GM12891 (cell line): ENCODE measurements at places on chromosomes 12 and 14.

GRCh38 chr14:78425330-78425729 is 255.2 kb downstream of the NRXN3 start:
- DNase-seq: no peak

- DNase-seq: peak; percentile 22
Measured at GRCh38 chr12:108129017-108129812, at the start of gene WSCD2. Gene WSCD2 (plus strand): TSS chr12:108129288. CDS start chr12:108195833, 66,545 bp downstream.

DNA sequence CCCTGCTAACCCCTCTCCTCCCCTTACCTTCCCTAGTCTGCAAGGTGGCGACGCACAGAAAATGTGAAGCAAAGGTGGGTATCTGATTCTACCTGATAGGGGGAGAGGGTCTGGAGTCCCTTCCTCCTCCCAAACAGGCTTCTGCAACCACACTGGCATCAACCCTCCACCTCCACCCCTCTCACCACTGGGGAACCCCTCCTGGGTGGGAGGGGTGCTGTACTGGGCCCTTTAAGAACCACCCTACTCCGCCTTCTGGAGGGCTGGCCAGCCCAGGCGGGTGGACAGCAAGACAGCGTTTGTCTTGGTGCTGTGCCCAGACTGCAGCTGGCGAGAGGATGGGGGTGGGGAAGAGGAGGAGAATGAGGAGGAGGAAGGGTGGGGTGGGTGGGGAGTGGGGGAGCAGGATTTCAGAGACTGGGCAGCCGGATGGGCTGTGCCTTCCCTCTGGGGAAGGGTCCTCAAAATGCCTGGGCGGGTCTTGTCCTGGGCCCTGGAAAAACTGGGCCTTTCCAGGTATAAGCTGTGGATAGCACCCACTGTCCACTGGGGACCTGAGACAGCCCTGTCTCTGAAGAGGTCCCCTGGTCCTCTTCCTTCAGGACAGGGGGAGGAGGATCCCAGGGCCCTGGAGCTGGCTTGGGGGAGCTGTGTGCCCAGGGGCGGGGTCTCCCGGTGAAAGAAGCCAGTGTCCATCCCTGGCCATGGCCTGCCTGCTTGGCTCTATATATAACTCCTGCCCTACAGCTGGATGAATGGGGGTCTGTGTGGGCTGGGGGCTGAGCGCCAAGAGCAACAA is 2.8 kb downstream of the TNS2 start:
- DNase-seq: no peak

DNA sequence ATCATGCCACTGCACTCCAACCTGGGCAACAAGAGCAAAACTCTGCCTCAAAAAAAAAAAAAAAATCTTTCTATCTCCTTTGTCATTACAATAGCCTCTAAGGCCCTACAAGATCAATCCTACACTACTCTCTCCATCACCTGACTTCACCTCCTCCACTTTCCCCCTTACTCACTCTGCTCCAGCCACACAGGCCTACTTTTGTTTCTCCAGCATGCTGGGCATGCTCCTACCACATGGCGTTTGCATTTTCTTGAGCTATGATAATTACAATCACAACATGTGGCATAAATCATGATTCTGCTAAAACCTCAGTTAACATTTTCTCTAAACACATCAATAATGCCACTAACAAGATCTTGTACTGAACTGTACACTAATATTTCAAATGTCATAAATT is 7.8 kb downstream of the PPP1R13B start:
- DNase-seq: no peak

DNA sequence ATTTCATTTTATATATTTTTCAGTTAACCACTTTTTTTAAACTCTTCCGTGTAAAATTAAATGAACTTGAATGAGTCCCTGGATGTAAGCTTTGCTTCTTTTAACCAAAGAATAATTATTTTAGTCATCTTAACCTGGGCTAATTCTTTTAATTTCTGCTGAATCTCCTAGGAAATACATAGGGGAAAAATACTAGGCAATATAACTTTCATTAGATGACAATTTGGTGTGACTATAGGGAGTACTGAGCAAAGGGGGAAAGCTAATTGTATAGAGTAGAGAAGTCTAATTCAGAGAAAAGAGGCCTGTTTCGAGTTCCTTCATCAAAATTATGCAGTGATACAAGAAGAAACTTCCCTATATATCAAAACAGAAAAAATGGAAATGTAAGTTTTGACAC is 388.1 kb downstream of the NOVA1 start:
- DNase-seq: no peak

GRCh38 chr14:74437496-74438053 is 11.6 kb upstream of the SYNDIG1L start:
- no peak for DNase-seq

GRCh38 chr12:62210422-62210821 is 49.8 kb upstream of the USP15 start:
- no peak for DNase-seq

DNA sequence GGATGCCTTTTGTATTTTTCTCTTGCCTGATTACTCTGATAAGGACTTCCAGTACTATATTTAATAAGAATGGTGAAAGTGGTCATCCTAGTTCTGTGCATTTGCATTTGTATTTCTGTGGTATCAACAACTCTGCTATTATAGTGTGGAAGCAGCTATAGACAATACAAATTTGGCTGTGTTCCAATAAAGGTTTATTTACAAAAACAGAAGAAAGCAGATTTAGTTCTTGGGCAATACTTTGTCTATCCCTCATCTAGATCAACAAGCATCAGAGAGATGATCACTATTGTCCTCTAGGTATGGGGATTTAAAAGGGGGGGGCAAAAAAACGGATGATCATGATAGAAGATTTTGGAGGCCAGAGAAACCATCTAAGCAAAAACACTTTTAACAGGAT is 19.1 kb upstream of the BTG1 start:
- DNase-seq: no peak

DNA sequence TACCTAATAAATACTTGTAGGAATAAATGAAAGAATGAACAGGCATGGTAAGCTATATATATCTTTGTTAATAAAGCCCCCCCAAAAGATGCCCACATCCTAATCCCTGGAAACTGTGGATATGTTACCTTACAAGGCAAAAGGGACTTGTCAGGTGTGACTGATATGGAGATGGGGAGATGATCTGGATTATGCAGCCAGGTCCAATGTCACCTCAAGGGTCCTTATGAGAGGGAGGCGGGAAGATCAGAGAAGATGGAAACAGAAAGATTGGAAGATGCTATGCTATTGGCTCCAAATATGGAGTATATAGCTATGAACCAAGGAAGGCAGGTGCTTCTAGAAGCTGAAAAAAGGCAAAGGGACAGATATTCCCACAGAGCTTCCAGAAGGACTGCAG is 3.4 kb downstream of the RBM19 start:
- DNase-seq: no peak

DNA sequence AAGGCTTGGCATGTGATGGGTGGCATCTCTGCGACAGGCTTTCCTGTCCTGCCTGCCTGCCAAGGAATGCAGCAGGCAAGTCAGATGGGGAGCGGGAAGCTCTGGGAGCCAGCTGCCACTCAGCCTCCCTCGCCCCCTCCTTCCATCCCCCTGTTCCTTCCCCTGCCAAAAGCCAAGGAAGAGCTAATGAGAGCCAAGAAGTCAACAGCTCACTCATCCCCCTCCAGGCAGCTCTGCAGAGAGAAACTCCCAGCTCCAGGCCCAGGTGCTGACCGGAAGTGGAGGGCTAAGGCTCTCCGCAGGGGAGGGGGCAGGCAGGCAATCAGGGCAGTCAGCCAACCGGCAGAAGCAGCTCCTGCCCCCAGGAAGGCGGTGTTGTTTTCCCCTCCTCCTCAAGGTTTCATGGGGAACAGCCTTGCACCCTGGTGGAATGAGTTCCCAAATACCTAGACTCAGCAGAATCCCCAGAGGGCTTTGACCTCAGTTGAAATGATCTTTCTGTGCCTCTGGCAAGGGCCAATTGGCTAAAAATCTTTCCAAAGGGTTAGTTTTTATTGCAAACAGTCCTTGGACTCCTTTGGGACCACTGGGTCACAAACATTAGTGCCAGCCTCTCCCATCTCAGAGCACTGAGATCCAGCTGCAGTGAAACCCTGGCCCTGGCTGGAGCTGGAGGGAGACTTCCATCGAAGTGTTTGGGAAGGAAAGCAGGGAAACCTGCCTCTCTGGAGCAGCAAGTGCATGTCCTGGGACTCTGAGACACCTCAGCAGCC is 349.1 kb downstream of the DPF3 start:
- DNase-seq: no peak

GRCh38 chr14:94376976-94377865 is 11.2 kb downstream of the SERPINA1 start:
- no peak for DNase-seq

GRCh38 chr14:31060253-31060875 is 34.2 kb upstream of the STRN3 start:
- DNase-seq: no peak

DNA sequence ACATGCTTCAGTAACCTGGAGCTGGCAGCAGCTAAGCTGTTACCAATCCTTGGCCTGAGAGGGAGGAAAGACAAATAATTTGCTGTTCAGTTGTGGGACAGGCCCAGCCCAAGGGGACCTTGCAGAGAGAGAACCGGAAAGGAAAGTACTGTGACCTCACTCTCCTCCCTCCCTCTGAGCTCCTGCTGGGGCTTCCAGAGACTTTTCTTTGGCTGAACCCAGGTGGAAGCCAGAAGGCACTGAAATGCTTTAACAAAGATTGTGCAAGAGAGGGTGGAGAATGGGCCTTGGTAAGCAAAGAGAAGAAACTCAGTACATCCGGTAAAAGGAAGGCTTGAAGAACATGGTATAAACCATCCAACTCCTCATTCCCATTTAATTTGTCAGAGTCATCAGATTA is 457.1 kb downstream of the GLT1D1 start:
- DNase-seq: no peak

DNA sequence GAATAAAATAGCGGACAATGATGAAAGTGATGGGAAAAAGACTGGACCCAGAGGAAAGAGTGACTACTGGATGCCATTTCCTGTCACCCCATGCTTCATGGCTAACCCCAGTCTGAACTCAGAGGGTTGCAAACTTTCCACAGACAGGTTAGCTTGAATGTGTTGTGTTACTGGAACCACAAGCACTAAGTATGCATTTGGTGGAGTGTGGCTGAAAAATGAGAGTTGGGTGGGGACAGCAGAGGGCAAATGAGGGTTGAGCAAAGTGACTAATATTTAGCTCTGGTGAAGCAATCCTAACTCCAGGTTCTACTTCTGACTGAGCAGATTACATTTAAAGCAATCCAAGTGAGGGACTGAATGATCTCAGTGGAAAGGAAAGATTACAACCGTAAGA is 1.6 kb downstream of the SLC16A7 start:
- DNase-seq: peak; percentile 4

GRCh38 chr12:51911307-51911706 is 4.0 kb downstream of the ACVRL1 start:
- no peak for DNase-seq

- no peak for DNase-seq
Measured at GRCh38 chr12:117835156-117835555, 133.6 kb downstream of the KSR2 start.

- DNase-seq: no peak
Measured at GRCh38 chr12:85626001-85626783, 210.0 kb downstream of the RASSF9 start.

GRCh38 chr12:98371419-98371818 is 144.0 kb upstream of the TMPO start:
- DNase-seq: no peak

- DNase-seq: no peak
Measured at GRCh38 chr12:89884952-89885351, 176.3 kb upstream of the ATP2B1 start.

DNA sequence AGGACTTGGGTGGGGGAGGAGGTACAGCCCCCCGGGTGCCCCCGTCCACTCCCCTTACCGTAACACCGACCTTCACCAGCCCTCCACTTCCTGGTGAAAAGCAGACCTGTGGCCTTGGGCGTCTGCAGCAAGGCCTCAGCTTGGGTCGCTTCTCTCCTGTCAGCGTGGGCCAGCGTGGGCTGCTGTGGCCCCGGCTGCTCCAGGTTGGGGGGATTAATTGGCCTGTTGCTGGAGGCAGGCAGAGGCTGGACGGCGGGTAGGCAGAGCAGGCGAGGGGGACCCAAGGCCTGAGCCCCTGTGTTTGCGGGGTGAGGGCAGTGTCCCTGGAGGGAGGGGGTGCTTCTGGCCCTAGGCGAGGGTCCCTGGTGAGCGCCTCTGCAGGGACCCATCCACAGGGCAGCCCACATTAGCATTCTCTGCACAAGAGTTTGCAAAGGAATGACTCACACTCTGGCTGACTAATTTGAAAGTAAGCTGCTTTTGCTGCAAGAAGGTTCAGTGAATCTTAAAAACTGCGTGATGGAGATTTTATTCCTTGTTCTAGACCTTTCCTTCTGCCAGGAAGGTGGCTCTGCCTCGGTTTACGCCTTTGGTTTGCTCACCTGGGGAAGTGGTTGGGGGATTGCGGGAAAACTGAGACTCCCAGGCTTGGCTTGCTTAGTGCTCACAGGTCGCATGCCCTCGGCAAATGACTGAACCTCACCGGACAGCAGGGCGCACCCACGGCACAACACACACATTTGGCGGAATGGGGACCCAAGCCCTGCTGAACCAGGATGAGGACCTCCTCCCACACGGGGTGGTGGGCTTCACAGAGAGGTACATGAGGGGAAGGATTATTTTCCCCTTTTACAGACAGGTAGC is 37.9 kb upstream of the DLK1 start:
- DNase-seq: no peak

DNA sequence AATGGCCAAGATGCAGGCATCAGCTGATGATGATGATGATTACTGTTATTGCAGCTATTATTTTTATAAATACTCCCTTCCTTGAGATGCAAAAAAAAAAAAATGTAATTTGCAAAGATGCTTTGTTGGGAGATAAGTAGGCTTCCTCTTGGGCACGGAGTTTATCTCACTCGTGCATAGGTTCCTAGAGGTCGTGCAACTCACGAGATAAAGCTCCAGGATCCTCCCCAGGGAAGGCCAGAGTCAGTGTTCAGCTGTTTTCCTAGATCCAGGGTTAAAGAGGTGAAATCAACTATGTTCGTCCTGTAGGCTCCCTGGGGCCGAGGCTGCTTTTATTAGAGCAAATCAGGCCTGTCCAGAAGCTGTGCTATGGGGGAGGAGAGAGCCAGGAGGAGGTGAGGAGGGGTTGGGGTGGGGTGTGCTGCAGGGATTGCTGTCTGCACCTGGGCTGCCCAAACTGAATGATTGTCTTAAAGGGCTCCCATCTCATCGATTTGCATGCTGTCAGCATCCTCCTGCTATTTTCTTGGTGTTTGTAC is 270.3 kb downstream of the NRXN3 start:
- no peak for DNase-seq
